ENCODE measurements at places on chromosomes 3 and 15.

DNA sequence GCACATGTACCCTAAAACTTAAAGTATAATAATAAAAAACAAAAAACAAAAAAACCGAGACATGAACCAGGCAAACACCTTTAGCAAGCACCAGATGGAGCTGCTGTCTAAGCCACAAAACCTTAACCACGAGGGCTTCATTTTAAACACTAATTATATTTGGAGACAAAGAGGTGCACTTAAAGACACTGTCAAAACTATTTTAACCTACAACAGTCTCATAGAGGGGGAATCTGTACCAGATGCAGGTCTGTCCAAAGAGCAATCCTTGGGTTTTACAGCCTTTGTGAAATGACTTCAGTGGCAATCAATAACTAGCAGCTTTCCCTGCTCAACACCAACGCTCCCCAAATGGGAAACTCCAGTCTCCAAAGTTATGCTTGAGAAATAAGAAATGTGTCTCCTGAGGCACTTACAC, 115.7 kb upstream of the TSPAN3 start:
- DNase-seq, result no peak

GRCh38 chr3:113243071-113243470, 31.7 kb downstream of the BOC start:
- DNase-seq, result no peak

DNA sequence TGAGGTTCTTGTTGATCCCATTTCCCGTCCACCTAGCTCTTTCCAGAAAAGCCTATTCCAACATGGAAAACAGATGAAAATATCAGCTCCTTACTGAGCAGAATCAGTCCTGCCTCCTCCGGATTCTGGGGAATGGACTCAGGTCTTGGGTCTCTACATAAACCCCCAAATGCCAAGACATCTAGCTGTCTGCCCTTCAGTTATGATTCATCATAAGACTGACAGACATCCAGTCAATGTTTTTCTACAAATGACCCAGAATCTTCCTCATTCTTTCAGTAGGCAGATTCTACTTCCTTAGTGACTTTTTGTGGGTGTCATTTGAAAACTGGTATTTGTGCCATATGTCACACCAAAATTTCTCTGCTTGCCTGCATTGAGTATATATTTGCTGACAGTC, 103.0 kb upstream of the TGFBR2 start:
- DNase-seq, result no peak

DNA sequence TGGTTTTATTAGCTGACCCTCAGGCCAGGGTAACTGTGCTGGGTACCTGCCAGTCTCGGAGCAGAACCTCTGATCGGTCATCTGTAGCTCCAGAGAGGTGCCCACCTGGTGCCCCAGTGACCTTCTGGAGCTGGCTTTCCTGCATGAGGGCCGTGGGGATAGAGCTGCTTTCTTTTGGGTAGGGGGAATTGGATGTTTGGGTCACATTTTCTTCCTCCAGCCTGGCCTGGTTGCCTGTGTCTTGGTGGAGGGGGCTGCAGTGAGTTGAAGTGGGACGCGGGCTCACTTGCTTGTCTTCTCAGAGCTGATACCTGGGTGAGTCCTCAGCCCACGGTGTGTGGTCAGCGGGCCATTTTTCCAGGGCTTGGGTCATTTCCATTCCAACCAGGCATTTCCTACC, 2.6 kb downstream of the ZNF710 start:
- no peak for DNase-seq

DNA sequence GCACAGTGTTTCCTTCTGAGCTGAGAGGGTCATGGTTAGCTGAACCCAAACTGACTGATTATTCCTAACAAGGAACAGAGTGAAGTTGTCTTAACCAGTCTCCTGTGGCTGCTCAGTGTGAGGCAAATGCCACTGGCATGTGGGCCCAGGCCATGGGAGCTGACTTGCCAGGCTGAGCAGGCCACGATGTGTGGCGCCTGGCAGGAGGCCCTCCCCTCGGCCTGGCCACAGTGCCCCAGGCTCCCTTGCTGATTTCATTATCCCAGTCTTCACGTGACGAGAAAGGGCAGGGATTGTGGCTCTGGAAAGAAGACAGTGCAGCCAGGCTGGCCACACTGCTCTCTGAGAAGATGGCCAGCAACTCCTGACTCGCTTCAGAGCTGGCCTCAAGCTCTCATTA, 58.8 kb downstream of the SLCO2A1 start:
- no peak for DNase-seq

GRCh38 chr3:8450618-8451017, 51.0 kb upstream of the LMCD1 start:
- DNase-seq, result no peak

- no peak for DNase-seq
Measured at GRCh38 chr3:107416138-107416537, 38.9 kb downstream of the CCDC54 start.

- no peak for DNase-seq
Measured at GRCh38 chr3:54649551-54649950, 278.3 kb downstream of the LRTM1 start.

GRCh38 chr15:74382004-74382816, 14.8 kb upstream of the CYP11A1 start:
- peak; percentile 24 for DNase-seq

DNA sequence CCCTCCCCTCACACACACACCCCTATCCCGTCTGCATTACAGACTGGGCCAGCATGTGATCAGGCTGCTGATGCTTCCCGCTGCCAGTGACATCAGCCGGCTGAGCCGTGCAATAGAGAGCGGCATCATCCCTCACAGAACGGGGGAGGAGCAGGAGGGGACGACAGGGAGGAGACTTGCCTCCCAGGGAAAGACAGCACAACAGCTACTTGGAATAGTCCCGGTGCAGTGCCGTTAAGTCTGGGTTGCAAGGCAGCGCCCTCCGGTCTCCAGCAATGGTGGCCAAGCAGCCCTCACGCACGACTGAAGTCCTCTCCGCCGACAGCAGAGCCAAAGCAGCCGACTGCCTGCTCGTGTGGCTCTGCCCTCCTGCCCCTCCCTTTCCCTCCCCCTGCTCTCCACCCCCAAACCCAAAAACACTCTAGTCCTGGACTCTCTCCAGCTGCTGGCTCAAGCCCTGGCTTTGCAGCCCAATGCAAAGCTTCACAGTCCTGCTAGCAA, 31.5 kb upstream of the RPS17 start:
- no peak for DNase-seq

DNA sequence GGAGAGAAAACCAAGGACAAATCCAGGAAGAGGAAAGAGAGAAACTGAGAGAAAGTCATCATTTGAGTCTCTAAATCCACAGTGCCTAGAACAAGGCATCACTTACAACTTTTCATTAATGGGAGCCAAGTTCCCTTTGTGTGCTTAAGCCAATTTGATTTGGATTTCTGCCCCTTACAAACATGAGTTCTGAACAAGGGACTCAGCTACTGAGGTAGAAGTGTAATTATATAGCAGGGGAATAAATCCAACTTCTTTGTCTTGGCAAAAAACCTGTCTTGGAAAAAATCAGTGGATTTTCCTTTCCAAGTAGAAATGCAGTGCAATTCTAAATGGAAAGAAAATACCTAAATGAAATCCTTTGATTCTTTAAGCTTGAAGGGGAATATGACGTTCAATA, 307.2 kb upstream of the CNTN3 start:
- DNase-seq, result no peak

- no peak for DNase-seq
Measured at GRCh38 chr3:148791920-148792319, 35.7 kb upstream of the CPB1 start.

DNA sequence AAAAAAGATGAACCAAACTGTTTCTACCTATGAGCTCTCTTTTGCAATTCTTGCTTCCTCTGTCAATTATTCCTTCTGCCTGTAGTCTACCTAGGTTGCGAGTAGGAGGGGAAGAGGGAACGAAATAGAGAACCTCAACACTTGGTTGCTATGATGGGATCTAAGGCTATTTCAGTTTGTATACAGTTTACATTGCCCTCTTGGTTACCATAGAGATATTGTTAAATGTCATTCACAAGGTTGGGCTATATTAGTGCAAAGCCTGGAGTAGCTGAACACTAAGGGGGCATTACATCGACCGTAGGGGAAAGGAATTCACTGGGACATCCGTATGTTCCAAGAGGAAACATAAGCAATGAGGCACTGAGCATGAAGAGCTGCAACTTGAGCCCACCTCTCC, 276.9 kb downstream of the GBE1 start:
- DNase-seq, result no peak

- no peak for DNase-seq
Measured at GRCh38 chr15:66291816-66292570, 1.4 kb upstream of the DIS3L start.

GRCh38 chr3:148648685-148649352, 48.9 kb upstream of the AGTR1 start:
- no peak for DNase-seq

GRCh38 chr3:151971814-151972579, 98.6 kb downstream of the SUCNR1 start:
- peak; percentile 67 for DNase-seq

- no peak for DNase-seq
Measured at GRCh38 chr3:16982460-16982859, 97.7 kb downstream of the PLCL2 start.

- no peak for DNase-seq
Measured at GRCh38 chr3:123105201-123106189, 38.7 kb downstream of the PDIA5 start.

DNA sequence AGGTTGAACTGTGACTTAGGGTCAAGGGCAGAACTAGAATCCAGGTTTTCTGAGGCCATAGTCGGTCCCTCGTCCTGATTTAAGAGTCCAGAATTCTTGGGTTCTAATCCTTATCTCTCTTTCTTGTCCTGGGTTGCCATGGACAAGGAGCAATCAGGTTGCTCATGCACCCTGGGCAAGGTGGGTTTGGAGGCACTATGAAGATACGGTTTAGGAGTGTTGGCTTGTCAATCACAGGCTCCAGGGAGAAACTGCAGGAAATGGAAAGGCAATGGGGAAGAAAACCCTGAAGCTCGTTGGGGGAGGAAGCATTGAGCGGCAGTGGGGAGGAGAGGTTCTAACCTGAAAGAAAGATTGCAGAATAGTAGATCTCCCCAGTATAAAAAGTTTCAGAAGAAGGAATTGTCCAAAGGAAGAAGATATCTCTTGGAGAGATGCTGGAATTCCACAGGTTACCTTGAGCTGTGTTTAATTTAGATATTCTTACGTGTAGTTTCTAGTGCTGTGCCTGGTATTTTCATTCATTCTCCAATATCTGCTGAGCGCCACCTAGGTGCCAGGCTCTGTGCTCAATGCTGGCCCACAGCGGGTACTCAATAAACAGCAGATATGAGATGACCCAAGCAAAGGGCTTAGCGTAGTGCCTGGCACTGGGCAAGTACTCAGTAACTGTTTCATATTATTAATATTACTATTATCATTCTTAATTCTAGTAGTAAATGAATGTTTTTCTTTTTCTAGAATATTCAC, 2.0 kb downstream of the ACAN start:
- DNase-seq, result no peak

GRCh38 chr3:57637391-57637790, 40.2 kb upstream of the ARF4 start:
- no peak for DNase-seq

DNA sequence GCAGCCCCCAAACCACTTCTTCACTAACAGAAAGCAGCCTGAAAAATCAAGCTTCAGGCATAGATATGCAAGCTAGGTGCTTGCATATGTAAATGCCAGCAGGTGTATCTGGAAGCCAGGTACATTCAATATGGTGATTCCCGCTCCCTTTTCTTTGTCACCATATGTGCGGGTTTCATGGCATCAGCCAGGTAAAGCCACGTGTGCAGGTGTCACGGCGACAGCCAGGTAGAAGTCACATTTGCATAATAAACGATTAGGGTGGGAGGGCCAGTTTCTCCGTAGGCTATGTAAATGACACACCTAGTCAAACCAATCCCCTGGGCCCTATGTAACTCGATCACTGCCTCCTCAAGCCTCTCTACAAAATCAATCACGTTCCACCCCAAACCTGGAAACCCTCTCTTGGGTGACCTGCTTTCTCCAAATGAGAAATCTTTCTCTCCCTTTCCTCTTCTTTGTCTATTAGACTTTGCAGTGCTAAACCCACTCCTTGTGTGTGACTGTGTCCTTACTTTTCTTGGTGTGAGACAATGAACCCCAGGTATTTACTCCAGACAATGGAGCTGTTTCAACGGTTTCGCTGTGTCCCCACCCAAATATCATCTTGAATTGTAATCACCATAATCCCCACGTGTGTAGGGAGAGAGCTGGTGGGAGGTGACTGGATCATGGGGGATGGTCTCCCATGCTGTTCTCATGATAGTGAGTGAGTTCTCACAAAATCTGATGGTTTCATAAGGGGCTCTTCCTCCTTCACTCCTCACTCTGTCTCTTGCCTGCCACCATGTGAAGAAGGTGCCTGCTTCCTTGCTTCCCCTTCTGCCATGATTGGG, 44.6 kb downstream of the ONECUT1 start:
- DNase-seq, result no peak

DNA sequence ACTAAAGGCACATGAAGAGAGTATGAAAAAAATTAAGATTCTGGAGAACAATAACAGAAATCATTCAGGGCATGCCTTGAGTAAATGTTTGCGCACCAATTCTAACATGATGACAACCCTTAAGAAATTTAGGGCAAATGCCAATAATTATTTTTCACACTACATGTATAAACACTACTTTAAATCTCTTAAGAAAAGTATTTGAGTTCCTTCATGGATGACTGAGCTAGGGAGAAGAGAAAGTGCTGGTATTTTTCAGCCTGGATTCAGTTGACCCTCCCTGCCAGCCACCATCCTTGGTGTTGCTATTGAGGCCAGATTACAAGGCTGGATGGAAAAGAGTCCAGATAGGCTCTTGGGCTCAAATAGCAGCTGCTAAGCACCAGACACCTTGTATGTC, 8.0 kb upstream of the EID1 start:
- DNase-seq, result no peak

- DNase-seq, result no peak
Measured at GRCh38 chr3:194326192-194326967, 24.7 kb downstream of the CPN2 start.

- DNase-seq, result no peak
Measured at GRCh38 chr15:79329171-79329611, 18.3 kb downstream of the TMED3 start.

DNA sequence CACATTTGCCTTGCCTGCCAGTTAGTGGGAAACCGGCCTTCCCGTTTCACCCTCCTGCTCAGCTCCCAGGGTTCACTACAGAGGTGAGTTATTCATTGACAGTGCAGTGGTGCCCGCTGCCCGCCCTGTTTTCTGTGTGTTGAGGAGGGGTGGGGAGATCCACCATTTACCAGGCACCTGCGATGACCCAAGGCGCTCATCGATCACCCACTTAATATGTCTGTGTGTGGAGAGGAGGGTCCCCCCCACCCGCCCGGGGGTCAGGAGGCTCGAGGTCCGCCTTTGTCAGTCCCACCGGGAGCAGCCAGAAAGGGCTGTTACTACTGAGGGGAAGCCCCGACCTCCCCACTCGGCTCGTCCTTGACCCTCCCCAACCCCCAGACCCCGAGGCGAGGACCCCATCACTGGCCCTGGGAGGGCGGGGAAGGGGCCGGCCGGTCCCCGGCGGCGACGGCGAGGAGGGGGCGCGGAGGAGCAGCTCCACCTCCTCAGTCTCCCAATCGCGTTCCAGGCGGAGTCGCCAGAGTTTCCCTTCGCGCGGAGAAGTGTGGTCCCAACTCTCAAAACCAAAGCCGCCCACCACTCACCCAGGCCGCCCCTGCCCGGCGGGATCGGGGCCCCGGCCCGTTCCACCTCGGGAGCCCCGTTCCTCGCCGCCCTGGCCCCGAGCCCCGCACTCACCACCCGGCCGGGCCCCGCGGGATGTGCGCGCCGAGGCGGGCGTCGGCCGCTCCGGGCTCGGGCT, 1.1 kb downstream of the PLXNB1 start:
- DNase-seq, result no peak

GRCh38 chr15:100730129-100730528, 127.7 kb downstream of the ASB7 start:
- DNase-seq, result no peak

- no peak for DNase-seq
Measured at GRCh38 chr15:101025896-101026631, 106.9 kb downstream of the LRRK1 start.

GRCh38 chr3:34619990-34620389, 821.6 kb downstream of the PDCD6IP start:
- no peak for DNase-seq

Data from NCI-H748 treated with DMSO at 0.1 percent for 48 hours (cell line).